Hepatocyte (in vitro differentiated cells): ENCODE measurements at places on chromosomes 2 and 18. TPM values are rescaled to one million over a fixed set of nuclear protein-coding genes. Genes with fewer than 3 reads are reported as not detected.

FAM228A gene
- total RNA-seq, result 0.13 and 0.24 TPM in 2 replicates

ITPRIPL1 gene
- total RNA-seq, result 2.0 TPM in 2 replicates

STAM2 gene
- 40.1 and 41.0 TPM in 2 replicates for total RNA-seq

ABCA12 gene
- 0.23 and 0.44 TPM in 2 replicates for total RNA-seq

MPP4 gene
- 0.77 TPM in 1 of 2 replicates, not detected in the other for total RNA-seq

CASP10 gene
- 7.2 and 11.0 TPM in 2 replicates for total RNA-seq

ABCG8 gene
- 4.5 and 4.7 TPM in 2 replicates for total RNA-seq

SCYGR1 gene
- not detected in 2 replicates for total RNA-seq

REG1B gene
- not detected in 2 replicates for total RNA-seq

MAT2A gene
- total RNA-seq, result 202 and 252 TPM in 2 replicates

GRCh38 chr18:67525328-67526099 is 9.0 kb upstream of the DSEL start:
- H3K27ac ChIP-seq, result peak overlapping the region; percentile 36
- peak; percentile 82 for DNase-seq
- no peak overlapping the region for H3K4me3 ChIP-seq
- H3K36me3 ChIP-seq, result no peaks in the 10 kb centered on the region
- H3K27me3 ChIP-seq, result no peaks in the 10 kb centered on the region
- H3K4me1 ChIP-seq, result peaks cover 8% of the 10 kb centered on the region

- H3K27me3 ChIP-seq, result no peaks in the 10 kb centered on the region
- H3K27ac ChIP-seq, result no peak overlapping the region
- H3K36me3 ChIP-seq, result no peaks in the 10 kb centered on the region
- H3K4me1 ChIP-seq, result no peaks in the 10 kb centered on the region
- H3K4me3 ChIP-seq, result no peak overlapping the region
- DNase-seq, result peak; percentile 84
These were observed 213.0 kb upstream of the CELF4 start for GRCh38 chr18:37778417-37779165.

DNA sequence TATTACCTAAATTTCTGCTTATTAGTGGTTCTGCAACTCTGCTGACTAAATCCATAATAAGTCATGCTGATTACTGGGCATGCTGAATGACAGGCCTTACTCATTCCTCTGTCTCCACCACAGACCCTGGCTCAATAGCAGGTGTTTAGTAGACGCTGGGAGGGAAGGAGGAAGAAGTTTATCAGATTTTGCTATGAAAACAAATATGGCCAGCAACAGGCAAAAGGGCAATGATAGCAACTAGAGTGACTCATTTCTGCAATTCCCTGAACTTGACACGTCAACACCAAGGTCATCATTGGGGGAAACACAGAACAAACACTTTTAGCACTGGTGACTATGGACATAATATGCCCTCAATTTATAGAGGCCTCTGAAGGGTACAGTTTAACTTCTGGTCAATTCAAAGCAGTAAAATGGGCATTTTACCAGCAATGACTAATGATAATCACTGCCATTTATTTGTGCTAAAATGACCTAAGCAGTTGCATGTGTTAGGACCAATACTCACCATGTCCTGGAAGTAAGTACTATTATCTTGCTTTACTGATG is 35.2 kb downstream of the TMEM163 start:
- H3K4me1 ChIP-seq, result peaks cover 3% of the 10 kb centered on the region
- H3K27ac ChIP-seq, result peak overlapping the region; percentile 88
- DNase-seq, result peak; percentile 74
- no peak overlapping the region for H3K4me3 ChIP-seq

- H3K27ac ChIP-seq, result no peak overlapping the region
- no peaks in the 10 kb centered on the region for H3K36me3 ChIP-seq
- no peaks in the 10 kb centered on the region for H3K27me3 ChIP-seq
- H3K4me1 ChIP-seq, result peaks cover 11% of the 10 kb centered on the region
These were observed 8.7 kb upstream of the PSD4 start for GRCh38 chr2:113164930-113165585.

DNA sequence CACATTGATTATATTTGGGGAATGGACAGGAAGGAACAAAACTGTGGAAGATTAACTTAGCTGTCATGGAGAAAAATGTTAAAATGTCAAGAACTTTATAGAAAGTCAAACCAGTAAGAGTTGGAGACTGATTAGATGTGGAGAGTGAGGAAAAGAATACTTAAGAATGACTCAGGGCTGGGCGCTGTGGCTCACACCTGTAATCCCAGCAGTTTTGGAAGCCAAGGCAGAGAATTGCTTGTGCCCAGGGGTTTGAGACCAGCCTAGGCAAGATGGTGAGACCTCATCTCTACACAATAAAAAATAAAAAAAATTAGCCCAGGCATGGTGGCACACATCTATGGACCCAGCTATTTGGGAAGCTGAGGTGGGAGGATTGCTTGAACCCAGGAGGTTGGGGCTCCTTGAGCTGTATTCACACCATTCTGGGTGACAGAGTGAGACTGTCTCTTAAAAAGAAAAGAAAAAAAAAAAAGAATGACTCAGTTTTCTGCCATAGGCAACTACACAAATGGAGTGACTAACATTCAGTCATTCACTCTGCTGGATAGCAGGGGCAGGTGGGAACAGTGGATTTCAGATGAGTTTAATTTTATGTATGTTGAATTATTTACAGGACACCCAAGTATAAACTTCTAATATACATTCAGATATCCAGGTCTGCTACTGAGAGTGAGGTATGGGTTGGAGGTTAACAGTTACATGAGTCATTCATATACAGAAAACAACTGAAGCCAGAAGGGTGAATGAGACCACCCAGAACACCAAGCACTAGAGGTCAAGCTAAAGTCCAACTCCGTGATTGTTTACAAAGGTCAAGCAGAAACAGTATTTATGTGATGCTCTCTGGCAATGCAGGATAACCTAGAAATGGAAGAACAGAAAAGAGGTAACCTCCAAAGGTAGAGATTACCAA is 33.9 kb downstream of the ORC2 start:
- no peak for DNase-seq
- H3K36me3 ChIP-seq, result no peaks in the 10 kb centered on the region
- no peaks in the 10 kb centered on the region for H3K4me1 ChIP-seq
- no peaks in the 10 kb centered on the region for H3K27me3 ChIP-seq

DNA sequence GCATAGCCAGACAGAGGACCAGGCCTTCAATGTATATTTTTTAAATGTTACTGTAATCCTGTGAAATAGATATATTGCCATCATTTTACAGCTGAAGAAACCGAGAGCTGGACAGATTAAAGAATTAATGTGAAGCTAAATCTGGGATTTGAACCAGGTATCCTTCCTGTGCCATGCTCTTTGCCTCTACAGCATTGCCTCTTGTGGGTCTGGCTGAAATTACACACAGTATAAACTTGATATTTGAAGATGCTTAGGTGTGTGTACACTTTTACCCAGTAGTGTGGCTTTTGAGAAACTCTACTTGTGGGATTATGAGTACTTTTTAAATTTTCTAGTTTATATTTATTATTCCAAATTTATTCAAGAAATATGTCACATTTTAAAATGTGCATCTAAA is 264.5 kb downstream of the CNTNAP5 start:
- no peaks in the 10 kb centered on the region for H3K4me1 ChIP-seq
- H3K27me3 ChIP-seq, result no peaks in the 10 kb centered on the region
- no peaks in the 10 kb centered on the region for H3K36me3 ChIP-seq
- no peak overlapping the region for H3K27ac ChIP-seq
- H3K4me3 ChIP-seq, result no peak overlapping the region
- no peak for DNase-seq

GRCh38 chr2:64609227-64609941 is 44.3 kb downstream of the SERTAD2 start:
- H3K27ac ChIP-seq, result peak overlapping the region; percentile 79
- H3K4me1 ChIP-seq, result peaks cover 37% of the 10 kb centered on the region
- no peaks in the 10 kb centered on the region for H3K27me3 ChIP-seq
- peak; percentile 89 for DNase-seq

- H3K27me3 ChIP-seq, result no peaks in the 10 kb centered on the region
- no peak overlapping the region for H3K4me3 ChIP-seq
- H3K4me1 ChIP-seq, result peaks cover 15% of the 10 kb centered on the region
- H3K27ac ChIP-seq, result no peak overlapping the region
- DNase-seq, result no peak
These were observed 56.5 kb upstream of the ACSL3 start for GRCh38 chr2:222804351-222804750.

DNA sequence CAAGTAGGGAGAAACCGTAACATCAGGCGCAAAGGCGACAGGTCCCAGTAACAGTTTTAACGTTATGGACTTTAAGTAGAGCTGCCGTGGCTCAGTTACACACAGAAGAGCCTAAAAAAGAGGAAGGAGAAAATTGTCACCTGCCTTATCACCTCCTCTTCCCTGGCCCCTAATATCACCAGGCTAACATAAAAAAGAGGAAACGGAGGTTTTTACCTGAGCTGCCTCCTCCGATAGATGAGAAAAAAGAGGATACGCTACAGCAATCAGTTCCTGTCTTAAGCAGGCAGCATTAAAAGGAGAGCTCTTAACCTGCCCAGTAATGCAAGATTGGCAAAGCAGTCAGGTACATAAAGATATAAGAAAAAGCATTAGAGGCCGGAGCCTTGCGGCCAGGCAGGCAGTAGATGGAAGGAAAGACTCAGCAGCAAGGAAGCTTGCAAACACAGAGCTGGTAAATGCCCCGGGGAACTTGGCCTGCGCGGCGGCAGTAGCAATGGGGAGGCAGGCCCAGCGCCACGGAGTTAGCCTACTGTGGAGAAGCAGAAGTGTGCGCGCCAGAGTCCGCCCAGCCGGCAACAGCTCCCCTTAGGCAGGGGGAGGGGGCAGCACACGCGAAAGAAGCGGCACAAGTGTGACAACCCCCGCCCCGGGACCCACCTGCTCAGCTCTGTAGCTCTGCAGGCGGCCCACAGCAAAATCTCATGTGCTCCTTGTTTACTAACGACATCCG is 116.3 kb upstream of the SCN7A start:
- no peak for DNase-seq
- H3K4me3 ChIP-seq, result no peak overlapping the region
- H3K36me3 ChIP-seq, result no peaks in the 10 kb centered on the region
- no peak overlapping the region for H3K27ac ChIP-seq

GRCh38 chr2:30514848-30515435 is 67.9 kb downstream of the LCLAT1 start:
- no peaks in the 10 kb centered on the region for H3K36me3 ChIP-seq
- H3K4me3 ChIP-seq, result no peak overlapping the region
- H3K4me1 ChIP-seq, result peaks cover 44% of the 10 kb centered on the region
- no peaks in the 10 kb centered on the region for H3K27me3 ChIP-seq
- no peak for DNase-seq

DNA sequence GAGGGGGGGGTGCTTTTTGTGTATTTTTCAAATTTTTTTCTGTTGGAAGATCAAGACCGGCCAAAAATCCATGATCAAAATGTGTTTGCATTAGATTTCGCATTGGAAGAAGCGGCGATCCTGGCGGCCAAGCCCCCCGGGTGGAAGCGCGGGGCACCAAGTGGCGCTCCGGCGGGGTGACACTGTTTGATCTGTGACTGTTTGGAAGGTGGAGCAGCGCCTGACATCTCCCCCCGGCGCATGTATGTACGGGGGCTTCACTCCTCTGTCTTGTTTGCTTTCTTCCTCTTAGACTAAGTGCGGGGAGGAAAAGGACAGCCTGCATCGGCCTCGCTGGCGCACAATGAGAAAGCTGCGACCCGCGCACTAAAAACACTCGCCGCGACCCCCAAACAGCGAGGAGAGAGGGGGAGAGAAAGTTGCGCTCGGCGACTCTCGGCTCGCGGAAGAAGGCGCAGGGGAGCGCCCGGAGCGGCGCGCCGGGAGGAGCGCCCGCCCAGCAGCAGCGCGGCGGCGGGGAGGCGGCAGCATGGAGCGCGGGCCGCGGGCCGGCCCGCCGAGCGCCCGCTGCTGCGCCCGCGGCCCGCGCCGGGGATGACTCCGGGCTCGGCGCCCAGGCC is 515 bp downstream of the TSHZ1 start:
- peak overlapping the region; percentile 97 for H3K4me3 ChIP-seq
- H3K4me1 ChIP-seq, result peaks cover 37% of the 10 kb centered on the region
- DNase-seq, result peak; percentile 49
- H3K36me3 ChIP-seq, result no peaks in the 10 kb centered on the region
- H3K27me3 ChIP-seq, result peaks cover 7% of the 10 kb centered on the region
- H3K27ac ChIP-seq, result peak overlapping the region; percentile 99

DNA sequence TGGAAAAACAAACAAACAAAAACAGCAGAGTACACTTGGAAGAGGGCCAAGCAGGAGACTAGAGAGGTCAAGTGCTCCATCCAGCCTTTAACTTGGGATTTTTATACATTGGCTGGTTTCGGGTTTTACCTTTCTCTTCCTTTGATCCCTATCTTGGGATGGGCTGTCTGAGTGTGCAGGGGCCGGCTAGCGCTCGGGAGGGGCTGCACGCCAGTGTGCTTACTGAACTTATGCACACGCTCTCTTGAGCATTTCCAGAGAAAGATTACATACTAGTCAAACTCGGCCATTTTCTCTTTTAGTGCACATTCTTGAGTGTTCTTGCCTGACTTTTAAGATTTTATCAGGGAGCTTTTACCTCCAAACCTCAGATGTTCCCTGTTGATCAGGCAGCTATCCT is 707.8 kb downstream of the DSC3 start:
- no peaks in the 10 kb centered on the region for H3K27me3 ChIP-seq
- DNase-seq, result no peak
- H3K27ac ChIP-seq, result no peak overlapping the region
- H3K4me3 ChIP-seq, result no peak overlapping the region

- no peaks in the 10 kb centered on the region for H3K36me3 ChIP-seq
- no peaks in the 10 kb centered on the region for H3K4me1 ChIP-seq
- no peak overlapping the region for H3K4me3 ChIP-seq
These were observed 478.5 kb upstream of the ID2 start for GRCh38 chr2:8203364-8203763.

DNA sequence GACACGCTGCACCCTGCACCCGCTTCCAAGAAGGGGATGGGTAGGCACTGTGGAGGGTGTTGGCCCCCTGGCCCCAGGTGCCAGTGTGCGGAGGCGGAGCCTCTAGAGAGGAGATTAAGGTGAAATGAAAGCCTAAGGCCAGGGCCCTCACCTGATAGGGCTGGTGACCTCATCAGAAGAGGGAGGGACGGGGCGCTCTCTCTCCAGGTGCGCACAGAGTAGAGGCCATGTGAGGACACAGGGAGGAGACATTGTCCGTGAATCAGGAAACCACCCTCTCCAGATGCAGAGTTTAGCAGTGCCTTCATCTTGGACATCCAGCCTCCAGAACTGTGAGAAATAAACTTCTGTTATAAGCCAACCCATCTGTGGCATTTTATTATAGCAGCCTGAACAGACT is 62.3 kb downstream of the PSMG2 start:
- no peaks in the 10 kb centered on the region for H3K36me3 ChIP-seq
- H3K27me3 ChIP-seq, result no peaks in the 10 kb centered on the region
- H3K4me3 ChIP-seq, result no peak overlapping the region

- no peak overlapping the region for H3K4me3 ChIP-seq
- H3K27me3 ChIP-seq, result no peaks in the 10 kb centered on the region
- H3K36me3 ChIP-seq, result no peaks in the 10 kb centered on the region
- no peak overlapping the region for H3K27ac ChIP-seq
- peaks cover 6% of the 10 kb centered on the region for H3K4me1 ChIP-seq
These were observed 636.7 kb upstream of the ID2 start for GRCh38 chr2:8045081-8045614.

- no peak for DNase-seq
- H3K36me3 ChIP-seq, result no peaks in the 10 kb centered on the region
- no peak overlapping the region for H3K4me3 ChIP-seq
- no peaks in the 10 kb centered on the region for H3K27me3 ChIP-seq
- no peak overlapping the region for H3K27ac ChIP-seq
These were observed 50.7 kb downstream of the PIK3C3 start for GRCh38 chr18:42005782-42006181.
